ENCODE measurements at places on chromosomes 4 and X.

DNA sequence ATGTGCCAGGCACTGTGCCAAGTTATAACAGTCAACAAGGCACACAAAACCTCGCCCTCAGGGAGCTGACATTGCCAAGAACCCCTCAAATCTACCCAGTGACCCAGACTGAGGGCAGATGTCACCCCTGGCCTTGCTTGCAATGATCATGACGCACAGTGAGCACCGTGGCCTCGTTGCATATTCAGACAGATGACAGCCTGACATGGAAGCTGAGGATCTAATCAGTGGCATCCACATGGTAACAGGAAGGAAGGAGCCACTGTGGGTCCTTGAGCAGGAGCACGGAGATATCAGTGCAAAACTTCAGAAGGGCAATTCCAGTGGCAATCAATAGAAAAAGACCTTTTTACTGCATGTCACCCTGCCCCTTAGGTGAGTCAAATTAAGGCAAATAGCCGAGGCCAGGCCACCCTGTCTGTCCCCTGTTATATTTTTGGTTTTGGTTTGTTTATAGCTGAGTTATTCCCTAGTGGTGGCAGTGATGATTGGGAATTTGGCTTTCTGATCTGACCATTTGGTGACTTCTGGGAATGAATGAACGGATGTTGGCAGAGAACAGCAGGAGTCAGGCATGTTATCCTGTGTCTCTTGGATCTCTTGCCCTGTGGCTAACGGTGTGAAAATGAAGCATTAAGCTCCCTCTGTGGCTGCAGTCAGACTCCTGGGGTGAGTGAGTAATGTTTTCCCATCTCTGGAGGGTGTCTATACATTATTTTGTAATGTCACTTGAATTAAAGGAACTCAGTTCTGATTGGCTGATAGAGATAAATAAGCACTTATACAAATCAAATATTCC lies 20.4 kb downstream of the WDR13 start:
- no peak for DNase-seq

DNA sequence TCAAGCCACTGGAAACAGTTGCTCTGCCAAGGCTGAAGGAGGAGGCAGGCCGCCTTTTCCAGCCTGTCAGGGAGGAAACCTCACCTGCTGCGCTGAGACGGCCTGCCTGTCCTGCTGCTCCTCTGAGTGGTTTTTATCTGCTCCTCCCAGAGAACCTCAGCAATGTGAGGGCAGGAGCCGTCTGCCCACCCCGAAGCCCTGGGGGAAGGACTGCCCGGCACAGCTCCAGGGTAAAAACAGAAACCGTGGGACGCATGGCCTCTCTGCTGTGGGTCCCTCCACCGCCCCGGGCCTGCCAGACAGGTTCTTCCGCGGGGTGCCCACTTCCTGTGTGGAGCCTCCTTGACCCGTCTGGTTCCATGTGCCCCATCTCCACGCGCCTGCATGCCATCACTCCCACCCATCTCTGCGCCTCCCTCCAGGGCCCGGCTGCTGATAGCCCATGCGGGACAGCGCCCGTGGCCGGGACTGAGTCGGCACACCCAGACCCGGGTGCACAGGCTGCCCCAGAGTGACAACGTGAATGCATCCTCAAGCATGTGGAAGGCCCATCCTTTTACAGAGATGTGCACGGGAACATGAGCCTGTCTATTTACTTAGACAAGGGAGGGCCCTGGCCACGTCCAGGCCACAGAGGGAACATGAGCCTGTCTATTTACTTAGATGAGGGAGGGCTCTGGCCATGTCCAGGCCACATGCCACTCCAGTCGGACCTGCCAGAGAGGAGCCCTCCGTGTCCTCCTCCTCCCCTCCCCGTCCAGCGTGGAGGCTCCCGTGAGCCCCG lies 4.0 kb upstream of the SLC49A3 start:
- DNase-seq, result no peak

DNA sequence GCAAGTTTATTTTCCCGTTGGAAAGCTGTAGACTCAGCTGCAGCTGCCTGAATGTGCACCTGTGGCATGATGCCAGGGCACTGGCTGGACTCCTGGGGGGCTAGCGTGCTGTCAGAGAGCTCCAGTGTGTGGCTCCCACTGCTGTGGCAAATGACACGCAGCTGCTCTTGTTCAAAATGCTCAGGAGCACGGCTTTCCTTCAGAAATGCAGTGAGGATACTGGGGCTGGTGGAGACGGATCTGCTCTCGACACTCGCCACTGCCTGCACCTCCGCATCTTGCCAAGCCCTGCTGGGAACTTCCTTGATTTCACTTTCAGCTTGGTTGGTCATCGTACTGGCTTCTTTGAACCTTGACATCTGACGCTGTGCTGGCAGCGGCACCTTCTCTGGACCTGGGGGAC lies 58.7 kb downstream of the GPRIN3 start:
- no peak for DNase-seq

- no peak for DNase-seq
Measured at GRCh38 chr4:2350982-2351381, 67.5 kb downstream of the ZFYVE28 start.

DNA sequence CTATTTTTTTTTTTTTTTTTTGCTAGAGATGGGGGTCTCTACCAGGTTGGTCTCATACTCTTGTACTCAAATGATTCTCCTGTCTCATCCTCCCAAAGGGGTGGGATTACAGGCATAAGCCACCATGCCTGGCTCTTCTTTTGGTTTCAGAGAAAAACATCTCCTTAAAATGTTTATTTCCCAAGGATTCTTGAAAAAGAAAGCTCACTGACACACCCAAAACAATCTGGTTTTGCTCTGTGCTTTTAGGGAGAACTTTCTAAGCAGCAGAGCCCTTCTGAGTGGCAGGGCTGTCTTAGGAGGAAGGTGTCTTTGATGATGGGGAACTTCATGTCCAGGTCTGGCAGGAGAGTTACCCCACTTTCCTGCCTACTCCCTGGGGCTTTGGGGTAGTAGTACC lies 1.2 kb downstream of the SOD3 start:
- DNase-seq, result no peak

DNA sequence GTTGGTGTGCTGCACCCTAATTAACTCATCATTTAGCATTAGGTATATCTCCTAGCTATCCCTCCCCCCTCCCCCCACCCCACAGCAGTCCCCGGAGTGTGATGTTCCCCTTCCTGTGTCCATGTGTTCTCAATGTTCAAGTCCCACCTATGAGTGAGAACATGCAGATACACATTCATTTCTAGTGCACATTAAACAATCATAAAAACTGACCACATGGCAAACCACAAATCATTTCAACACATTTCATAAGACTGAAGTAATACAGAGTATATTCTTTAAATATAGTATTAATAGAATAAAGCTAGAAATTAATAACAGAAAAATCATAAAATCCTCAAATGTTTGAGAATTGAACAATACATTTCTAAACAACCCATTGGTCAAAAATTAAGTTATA lies 34.1 kb downstream of the PRKG2 start:
- DNase-seq, result no peak

DNA sequence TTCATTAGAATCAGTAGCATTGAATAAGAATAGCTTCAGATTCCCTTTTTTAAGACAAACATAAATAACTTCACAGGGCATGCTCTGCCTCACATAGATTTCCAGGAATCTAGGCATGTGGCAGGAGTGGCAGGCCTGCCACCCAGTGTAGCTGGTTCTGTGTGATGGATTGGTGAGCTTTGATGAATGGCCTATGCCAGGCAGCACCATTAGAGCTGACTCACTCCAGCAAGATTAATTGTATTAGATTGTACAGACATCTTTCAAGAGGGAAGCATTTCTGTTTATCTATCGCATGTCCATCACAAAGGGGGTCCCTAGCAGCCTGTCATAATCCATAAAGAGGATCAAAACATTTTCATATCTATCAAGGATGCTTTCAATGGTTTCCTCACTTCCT lies 71.9 kb downstream of the NAA11 start:
- no peak for DNase-seq

GRCh38 chr4:72828864-72829263 lies 240.7 kb downstream of the COX18 start:
- DNase-seq, result no peak

DNA sequence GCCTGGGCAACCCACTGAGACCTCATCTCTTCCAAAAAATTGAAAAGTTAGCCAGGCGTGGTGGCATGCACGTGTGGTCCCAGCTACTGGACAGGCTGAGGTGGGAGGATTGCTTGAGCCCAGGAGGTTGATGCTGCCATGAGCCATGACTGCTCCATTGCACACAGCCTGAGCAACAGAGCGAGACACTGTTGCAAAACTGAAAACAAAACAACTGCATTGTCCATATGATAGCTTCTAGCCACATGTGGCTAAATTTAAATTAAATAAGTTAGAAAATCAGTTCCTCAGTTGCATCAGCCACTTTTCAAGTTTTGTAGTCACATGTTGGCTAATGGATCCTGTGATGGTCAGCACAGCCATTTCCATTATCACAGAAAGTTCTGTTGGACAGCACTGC lies 67.9 kb downstream of the GAB1 start:
- no peak for DNase-seq
